ENCODE measurements at places on chromosomes 11 and 22.

- DNase-seq = no peak
These were observed 271.5 kb upstream of the PDGFD start for GRCh38 chr11:104435494-104435893.

- no peak for DNase-seq
These were observed 14.9 kb downstream of the ADORA2A start for GRCh38 chr22:24442352-24442744.

- no peak for DNase-seq
These were observed 37.7 kb downstream of the POLD3 start for GRCh38 chr11:74630043-74630442.

DNA sequence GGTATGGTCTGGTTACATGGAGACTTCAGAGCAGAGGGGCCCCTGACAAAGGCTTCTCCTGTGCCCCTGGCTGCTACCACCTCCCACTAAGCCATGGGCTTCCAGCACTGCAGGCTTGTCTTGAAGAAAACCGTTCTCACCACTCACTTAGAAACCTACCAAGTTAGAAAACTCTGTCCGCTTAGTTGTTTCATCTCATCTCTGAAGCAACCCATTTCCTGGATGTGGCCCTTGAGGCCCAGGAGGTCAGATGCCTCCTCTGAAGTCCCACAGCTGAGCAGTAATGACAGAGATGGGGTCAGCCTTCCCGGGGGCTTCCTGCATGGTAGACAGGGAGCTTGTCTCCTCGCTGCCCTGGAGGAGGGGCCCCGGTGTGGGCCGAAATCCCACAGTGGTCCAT lies 12.9 kb downstream of the CSF2RB start:
- no peak for DNase-seq

DNA sequence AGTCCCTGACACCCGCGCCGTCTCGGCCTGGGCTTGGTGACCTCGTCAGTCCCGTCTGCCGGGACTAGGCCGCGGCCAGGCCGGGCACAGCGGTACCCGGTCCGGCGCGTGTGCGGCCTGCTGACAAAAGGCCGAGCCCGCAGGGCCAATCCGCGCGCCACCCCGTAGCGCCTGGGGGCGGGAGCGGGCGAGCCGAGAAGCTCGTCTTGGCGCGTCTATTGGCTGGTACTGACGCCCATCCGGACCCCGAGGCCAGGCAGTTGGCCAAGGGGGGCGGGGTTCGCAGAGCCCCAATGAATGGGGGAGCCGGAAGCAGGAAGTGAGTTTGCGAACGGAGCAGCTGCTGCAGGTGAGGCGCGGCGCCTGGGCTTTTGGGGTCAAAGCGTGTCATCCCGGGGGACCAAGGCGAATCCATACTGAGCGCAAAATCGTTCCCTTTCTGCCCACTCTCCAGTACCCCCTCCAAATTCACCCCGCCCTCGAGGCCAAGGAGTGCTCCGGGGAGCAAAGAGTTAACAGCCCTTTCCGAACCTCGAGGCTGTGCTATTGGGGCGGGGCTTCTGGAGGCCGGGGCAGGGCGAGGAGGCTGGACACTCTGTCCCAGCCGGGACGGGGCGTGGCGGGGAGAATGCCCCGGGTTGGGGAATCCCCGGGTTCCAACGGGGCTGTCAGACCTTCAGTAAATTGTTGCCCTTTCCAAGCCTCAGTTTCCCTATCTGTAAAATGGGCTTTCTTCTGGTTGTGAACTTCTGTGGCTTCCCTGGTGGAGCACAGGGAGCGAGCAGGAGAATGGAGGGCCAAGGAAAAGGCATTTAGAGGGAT lies at the start of gene DPP3:
Gene DPP3, plus strand, starts transcription at position 318 of the 822 bp plus-strand sequence. CDS start 1,767 bp downstream, outside the sequence.
- DNase-seq = peak; percentile 99

DNA sequence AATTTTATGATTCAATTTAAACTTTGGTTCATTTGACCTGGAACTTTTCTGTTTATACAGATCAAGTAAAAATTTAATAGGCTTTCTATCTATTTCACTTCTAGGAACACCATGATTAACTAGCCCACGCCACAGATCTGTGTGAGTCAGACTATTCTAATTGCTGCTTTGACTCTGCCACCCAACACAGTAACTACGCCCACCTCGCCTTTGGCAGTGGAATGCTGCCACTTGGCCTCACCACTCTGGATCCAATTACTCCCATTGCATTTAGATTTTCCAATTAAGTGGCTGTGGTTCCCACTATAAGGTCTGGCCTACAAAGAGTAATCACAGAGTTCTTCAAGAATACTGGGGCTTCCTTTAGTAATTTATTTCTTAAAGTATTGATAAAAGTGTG lies 46.6 kb upstream of the LIN7C start:
- DNase-seq = no peak

- DNase-seq = no peak
These were observed 85.5 kb upstream of the B3GAT1 start for GRCh38 chr11:134497586-134497985.

DNA sequence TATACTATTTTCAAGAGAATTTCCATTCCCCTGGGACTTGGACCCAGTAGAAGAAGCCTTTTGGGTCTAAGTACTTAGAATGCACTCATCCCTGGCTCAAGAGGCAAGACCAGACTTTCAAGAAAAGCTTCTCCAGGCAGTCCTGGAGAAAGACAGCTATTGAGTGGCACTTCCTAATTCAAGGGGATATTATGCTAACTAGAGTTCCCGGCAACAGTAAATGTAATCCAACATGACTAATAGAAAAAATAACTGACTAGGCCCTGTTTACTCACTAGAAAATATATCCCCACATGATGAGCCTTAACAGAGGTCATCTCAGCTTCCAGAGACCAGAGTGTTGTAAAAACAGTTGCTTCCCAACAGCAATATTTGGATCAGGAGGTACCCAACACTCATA lies 47.2 kb upstream of the AKIP1 start:
- DNase-seq = no peak

DNA sequence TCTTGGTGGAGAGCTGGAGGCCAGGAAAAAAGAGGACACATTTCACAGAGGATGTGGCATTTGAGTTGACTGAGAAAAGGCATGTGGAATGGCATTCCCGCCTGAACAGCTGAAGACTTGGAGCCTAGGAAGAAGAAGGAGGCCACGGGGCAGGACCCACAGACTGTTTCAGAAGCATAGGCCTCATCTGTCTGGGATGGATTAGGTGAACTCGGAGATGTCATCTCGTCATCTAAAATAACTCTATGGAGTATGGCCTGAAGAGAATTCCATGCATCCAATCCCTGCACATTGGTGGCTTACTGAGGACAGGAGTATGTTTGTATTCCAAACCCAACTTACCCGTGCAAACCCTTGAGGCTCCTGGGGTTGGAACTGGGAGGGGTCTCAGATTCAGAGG lies 16.4 kb downstream of the SPATA19 start:
- DNase-seq = no peak

- no peak for DNase-seq
These were observed 105.0 kb upstream of the SESN3 start for GRCh38 chr11:95335989-95336388.

DNA sequence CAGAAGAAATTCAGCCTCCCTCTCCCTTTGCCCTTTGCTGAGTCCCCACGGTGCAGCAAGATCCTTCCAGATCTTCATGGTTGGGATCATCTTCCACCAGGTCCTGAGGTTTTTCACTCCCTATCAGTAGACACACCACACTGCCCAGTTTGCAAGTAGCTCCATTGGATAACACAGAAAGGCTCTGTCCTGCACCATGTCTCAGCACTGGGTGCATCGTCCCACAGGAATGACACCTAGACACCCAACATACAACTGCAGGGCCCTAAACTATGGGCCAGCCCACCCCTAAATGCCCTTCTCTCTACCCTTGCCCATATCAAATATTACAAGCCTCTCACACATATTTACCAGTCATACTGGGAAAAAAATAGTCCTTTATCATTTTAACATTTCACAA lies 9.4 kb downstream of the KLHL22 start:
- no peak for DNase-seq
